Activated CD4-positive, alpha-beta T cell treated with anti-CD3 and anti-CD28 coated beads for 1 hour (primary cell): ENCODE measurements at places on chromosomes 7 and 10.

GRCh38 chr7:143303733-143304132 is 12.2 kb upstream of the CLCN1 start:
- no peak for DNase-seq

- DNase-seq = no peak
Measured at GRCh38 chr10:115638246-115638645, 545.1 kb downstream of the ATRNL1 start.

- peak; percentile 85 for DNase-seq
Measured at GRCh38 chr7:322111-322671, 32.2 kb downstream of the FOXL3 start.

GRCh38 chr10:76644476-76644875 is 993.1 kb downstream of the KCNMA1 start:
- DNase-seq = no peak

DNA sequence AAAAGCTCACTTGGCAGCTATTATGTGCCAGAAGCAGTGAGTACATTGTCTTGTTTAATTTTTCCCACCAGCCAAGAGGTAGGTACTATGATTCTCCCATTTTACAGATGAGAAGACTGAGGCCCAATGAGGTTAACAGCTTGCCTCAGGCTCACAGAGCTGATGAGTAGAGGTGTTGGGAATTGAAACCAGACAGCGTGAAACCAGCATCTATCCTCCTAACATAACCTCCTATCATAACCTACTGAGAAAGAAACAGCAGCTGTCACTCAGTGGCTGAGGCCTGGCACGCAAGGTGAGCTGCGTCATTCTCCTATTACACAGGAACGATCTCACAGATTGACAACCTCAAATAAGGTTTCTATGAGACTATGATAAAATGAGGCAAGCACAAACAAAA is 6.2 kb downstream of the PYROXD2 start:
- DNase-seq = no peak

DNA sequence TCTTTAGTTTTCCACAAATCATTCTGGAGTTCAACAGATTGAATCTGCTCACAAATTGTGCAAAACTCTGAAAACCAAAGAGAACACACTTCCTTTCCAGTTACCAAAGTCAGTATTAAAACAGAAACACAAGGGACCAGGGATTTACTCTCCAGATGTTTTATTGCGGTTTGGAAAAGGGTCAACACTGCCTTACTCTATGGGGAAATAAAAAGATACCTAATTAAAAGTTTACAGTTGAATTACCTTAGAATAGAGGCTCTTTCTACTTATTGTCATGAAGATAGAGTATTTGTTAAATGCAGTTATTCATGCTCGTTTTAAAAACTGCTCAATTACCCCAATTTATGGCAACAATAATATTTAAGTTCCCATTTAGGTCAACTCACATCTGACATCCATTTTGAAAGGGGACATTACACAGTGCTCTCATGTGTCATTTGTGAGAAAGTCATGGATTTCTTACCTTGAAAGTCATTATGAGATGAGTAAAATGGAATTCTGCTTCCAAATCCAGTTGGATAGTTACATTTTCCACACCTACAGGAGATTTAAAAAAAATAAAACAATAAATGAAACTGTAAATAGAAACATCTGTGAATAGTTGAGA is 8.4 kb downstream of the LAMB1 start:
- DNase-seq = no peak

DNA sequence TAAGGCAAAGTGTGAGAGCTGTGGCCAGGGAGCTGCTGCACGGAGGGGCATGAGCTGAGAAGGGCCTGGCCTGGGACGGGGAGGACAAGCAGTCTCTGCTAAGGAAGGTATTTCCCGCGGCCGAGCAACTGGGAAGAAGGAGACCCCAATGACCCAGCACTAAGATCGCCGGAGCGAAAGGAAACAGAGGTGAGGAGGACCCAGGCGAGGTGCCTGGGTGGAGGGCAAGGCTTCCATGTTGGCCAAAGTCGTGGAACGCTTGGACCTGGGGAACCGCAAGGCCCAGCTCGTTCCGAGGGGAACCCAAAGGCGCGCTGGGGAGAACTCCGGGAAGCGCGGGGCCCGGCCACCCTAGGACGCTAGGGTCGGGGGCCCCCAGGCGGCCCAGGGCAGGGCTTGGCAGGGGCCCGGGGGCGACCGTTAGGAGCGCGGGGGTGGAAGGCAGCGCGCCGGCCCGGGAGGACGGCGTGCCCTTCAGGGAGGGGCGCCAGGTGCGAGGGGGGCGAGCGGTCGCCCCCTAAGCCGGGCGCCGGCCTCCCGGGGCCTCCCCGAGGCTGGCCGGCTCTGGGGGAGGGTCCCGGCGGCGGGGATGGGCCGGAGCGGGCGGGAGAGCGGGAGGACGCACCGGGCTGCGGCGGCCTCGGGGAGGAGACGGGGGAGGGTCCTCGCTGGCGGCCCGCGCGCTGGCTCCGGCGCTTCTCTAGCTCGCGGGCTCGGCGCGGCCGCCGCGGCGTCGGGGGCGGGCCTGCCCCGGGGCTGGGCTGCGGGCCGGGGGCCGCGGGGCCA is 545 bp downstream of the GIGYF1 start:
- no peak for DNase-seq
